ENCODE measurements at places on chromosomes 4 and X.

- DNase-seq = no peak
These were observed 19.6 kb downstream of the PGAM4 start for GRCh38 chrX:77949840-77950239.

GRCh38 chr4:147787204-147787603, 55.3 kb downstream of the ARHGAP10 start:
- peak; percentile 62 for DNase-seq

DNA sequence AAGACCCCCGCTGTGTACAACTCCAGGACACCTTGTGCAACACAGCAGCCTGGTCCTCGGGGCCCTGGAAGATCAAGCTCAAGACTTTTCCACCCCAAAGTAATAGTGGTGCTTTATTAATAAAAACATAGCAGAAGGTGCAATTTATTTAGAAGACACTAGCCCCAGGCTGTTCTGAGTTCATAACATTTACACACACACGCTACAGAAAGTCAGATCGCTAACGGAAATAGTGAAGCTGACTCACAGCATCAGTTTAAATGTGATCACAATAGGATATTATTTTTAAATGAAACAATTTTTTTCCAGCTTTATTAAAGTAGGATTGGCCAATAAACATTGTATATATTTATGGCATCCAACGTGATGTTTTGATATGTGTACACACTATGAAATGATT, 141.0 kb downstream of the STK32B start:
- no peak for DNase-seq

- DNase-seq = no peak
These were observed 7.1 kb upstream of the RGS12 start for GRCh38 chr4:3285558-3286334.

GRCh38 chrX:136752796-136753195, 27.9 kb downstream of the ARHGEF6 start:
- DNase-seq = no peak

DNA sequence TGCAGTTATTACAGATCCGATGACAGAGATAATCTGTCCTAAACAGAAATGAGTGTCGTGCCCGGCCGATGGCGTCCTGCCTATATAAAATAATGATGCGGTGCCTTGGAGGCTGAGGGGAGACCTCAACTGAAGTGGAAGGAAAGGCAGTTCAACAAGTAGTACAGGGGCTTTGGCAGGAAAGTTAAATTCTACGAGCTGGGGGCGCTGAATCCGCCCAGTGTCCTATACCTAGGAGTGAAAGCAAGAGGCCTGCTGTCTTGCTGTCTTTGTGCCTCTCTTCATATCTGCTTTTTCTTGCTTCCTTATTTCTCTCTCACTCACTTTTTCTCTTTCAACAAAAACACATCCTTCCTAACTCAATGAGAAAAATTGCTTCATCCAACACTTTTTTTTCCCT, 82.2 kb upstream of the PRPS2 start:
- no peak for DNase-seq

DNA sequence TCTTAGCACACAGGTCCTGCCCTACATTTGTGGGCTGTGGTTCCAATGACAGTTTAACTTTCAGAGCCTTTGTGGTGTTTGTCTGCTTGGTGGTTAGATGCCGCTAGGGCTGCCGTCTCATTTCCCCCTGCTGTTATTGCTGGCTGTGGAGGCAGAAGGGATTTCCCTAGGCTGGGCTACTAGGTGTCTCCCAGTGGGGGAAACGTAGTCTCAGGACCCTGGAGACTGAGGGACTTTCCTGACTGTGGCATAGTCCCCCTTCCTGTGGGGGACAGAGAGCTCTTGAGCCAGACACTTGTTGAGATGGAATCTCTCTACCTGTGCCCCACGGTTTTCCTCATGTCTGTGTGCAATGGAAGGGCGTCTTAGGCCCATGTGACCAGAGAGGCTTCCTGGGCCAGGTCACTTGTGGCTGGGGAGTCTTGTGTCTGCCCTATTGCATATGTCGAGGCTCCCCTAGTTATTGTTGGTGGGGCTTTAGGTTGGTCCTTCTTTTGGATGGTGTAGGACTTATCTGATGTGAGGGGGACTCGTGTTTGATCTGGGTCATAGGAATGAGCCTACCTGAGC, 68.2 kb downstream of the ARHGAP10 start:
- DNase-seq = no peak

DNA sequence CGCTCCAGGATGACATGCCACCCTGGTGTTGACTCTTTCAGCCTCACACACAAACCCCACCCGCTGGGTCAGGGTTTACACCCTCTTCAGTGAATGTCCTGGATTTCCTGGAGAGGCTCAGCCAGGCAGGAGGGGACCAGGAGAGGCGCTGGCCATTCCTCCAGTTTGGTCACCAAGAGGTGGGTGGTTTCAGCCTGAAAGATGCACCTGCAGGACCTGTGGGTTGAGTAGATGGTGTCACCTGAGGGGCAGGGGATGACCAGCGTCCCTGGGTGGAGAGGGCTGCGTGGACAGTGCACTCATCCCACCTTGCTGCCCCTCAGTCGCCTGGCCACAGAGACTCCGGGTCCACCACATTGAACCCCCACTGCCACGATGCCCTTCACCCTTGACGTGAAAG, 179.7 kb downstream of the ASMT start:
- DNase-seq = no peak

GRCh38 chr4:136383082-136383481, 1149.2 kb downstream of the PCDH18 start:
- no peak for DNase-seq

GRCh38 chrX:103831342-103831802, 685 bp downstream of the RAB9B start:
- no peak for DNase-seq

- no peak for DNase-seq
These were observed 11.9 kb downstream of the BMX start for GRCh38 chrX:15512401-15512965.

DNA sequence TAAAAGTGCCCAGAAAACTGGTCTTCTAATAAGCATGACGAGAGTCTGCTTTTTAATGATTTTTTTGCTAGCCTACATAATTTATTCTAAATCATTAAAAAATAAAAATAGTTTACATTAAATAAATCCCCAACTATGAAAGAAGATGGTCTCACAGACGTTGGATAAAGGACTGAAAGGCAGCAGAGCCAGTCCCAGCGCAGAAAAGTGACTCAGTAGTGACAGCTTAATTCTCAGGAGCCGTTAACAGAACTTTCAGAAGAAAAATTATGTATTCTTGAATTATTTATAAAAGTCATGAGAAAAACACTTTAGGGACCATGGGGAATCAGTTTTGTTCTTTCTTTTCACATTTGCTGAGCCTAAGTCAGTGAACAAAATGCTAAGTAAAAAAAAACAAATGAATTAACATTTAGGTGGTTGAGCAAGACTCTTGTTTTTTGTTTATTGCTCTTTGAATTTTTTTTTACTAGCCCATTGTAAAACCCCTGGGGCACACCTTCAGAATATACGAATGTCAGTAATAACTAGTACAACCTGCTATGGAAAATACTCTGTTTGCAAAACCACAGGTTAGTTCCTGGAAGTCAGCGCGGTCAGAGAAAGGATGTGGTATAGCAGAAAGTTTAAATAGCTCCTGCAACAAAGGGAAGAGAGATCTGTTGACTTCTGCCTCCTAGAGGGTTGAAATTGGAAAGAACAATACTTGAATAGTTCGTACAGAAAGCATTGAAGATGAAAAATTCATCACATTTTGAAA, 50.4 kb upstream of the CCDC160 start:
- DNase-seq = no peak

- DNase-seq = no peak
These were observed 151.8 kb downstream of the SMIM20 start for GRCh38 chr4:26065833-26066232.

- no peak for DNase-seq
These were observed 44.0 kb upstream of the TLR2 start for GRCh38 chr4:153639833-153640802.

GRCh38 chr4:174318829-174319764, 35.4 kb downstream of the CEP44 start:
- DNase-seq = no peak

DNA sequence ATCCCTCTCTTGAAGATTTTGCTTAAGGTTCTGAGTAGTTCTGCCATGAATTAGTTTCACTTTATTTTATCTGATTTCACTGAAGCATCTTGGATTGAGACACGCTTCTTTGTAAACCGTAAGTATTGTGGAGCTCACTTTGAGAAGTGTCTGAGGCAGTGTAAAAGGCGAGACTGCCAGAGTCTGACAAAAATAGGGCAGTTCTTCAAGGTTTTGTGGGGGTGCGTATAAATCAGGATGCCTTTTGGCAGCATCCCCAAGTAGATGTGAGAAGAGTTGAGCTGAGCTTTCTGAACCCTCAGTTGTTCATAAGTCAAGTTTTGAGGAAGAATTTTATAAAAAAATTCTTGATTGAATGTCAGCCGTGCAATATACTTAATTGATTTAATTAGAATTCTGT, 76.3 kb downstream of the RBPJ start:
- no peak for DNase-seq

DNA sequence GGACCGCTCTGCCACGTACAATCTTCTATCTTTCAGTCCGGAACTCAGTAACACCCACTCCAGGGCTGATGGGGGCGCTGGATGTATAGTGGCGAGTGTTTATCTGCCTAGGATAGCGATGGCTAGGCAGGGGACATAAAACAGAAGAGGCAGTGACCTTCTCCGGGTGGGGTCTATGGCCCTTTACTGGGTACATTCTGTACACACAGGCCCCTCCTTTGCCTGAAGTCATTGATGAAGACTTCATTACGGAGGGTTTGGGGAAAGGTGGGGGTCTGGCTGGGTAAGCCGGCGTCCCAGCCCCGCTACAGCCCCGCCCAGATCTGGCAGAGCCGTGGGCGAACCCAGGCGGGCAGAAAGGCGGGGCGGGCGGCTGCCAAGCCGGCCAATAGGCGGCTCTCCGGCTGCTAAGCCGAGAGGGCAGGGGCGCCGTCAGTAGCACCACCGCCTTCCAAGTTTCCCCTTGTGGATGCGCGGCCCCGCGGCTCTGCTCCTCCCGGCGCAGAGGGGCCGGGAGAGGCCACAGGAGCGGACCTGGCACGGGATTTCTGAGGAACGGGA, at the start of gene CHST7:
TSS of gene CHST7 (plus strand) at position 435 of the 561 bp plus-strand sequence. CDS start 167 bp downstream, outside the sequence.
- DNase-seq = no peak

- DNase-seq = no peak
These were observed 275.8 kb downstream of the PTTG2 start for GRCh38 chr4:38236003-38236402.

DNA sequence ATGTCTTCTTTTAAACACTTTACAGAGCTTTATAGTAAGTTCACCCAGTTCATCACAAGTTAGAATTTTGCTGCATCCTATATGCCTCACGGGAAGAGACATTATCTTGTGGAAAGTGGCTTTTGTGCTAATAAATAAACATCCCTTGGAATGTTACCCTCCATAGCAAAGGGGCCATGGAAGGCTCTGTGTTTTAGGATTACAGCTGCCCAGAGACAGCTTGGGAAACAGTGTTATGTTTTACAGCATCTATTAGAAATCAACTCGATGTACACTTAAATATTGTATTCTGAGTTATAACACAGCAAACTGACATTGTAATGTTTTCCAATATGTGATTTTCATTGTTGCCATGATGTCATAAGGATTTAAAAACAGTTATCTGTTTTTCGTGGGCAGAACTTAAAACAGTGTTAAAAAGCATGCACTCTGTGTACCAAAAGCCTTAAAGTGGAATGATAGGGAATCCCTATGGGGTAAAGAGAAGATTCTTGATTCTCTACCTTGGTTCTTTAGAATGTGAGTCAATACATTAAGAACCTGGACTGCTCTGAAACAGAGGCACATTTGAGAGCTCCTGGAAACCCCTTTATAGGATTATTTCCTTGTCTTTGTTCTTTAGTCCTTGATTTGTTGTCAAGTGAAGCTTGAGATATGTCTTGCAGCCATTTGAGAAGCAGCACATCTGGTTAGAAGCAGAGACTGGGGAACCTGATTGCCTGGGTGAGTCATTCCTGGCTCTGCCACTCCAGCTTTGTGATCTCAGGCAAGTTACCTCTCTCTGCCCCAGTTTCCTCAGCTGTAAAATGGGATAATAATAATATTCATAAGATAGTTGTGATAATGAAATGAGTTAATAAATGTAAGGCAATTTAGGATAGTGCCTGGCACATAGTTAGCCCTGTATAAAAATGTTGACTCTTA, 41.6 kb downstream of the ARHGAP10 start:
- DNase-seq = no peak

- peak; percentile 24 for DNase-seq
These were observed 64.2 kb downstream of the SPINK2 start for GRCh38 chr4:56757261-56757746.

GRCh38 chr4:95929448-95930064, 89.7 kb downstream of the PDHA2 start:
- no peak for DNase-seq

GRCh38 chr4:1797861-1798579, 4.9 kb downstream of the FGFR3 start:
- no peak for DNase-seq
